Fibroblast of lung (primary cell): ENCODE measurements at places on chromosomes 1 and 21. TPM values are rescaled to one million over a fixed set of nuclear protein-coding genes. Genes with fewer than 3 reads are reported as not detected.

The DCDC2B gene
- not detected in 2 replicates for total RNA-seq

The KLF18 gene
- total RNA-seq: not detected in 2 replicates

The S100A2 gene
- total RNA-seq: 1.5 and 3.6 TPM in 2 replicates

The RNPC3 gene
- 4.6 and 5.6 TPM in 2 replicates for total RNA-seq

The VSIG8 gene
- under 0.01 TPM in 2 replicates for total RNA-seq

The RGS4 gene
- total RNA-seq: 36.5 and 63.3 TPM in 2 replicates

The FMO4 gene
- total RNA-seq: 4.6 and 7.3 TPM in 2 replicates

DNA sequence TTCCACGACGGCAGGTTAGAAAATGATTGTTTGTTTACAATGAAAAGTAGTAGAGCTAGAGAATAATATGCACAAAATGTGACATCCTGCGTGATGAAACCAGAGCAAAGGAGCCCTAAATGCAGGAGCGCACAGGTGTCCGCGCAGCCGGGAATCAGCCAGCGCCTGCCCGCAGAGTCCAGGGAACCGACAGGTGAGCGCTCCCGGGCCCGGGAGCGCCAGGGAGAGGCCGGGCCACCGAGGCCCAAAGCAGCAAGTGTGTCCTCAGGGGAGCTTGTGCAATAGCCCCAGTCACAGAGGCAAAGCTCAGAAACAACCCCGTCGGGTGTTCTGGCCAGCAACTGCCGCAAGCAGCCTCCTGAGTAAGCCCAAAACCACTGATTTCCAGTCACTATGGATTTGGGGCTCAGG is 789 bp upstream of the GALE start:
- no peaks in the 10 kb centered on the region for H3K27me3 ChIP-seq
- H3K4me1 ChIP-seq: peaks cover 8% of the 10 kb centered on the region
- H3K4me3 ChIP-seq: peak overlapping the region; percentile 81
- H3K36me3 ChIP-seq: peaks cover 9% of the 10 kb centered on the region
- no peak for DNase-seq
- peak overlapping the region; percentile 63 for H3K27ac ChIP-seq

DNA sequence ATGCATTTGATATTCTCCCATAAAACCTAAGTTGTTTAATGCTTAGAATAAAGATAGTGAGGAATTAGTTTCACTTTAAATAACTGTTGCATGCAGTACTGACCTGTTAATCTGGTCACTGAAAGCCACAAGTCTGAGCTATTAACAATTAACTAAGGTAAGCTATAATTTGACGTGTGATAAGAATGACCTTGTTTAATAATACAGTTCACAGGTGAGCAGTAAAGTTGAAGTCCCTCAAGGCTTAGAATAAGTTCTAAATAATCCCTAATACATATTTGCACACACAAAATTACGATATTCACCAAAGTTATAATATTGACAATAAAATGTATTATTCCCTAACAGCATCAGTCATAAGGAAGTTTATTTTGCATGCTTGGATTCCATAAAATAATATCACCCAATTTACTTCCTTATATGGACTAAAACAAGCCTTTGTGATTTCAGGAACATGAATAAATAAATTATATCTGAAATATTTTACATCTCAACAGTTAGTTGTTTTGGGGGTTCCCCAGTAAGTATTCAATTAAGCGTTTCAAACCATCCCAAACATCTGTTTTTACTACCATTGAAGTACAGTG is 70.6 kb upstream of the CHRM3 start:
- no peaks in the 10 kb centered on the region for H3K4me1 ChIP-seq
- H3K27ac ChIP-seq: no peak overlapping the region
- DNase-seq: no peak
- H3K4me3 ChIP-seq: no peak overlapping the region
- no peaks in the 10 kb centered on the region for H3K36me3 ChIP-seq

- peak within 1 kb of the TSS; percentile 71 for H3K27ac ChIP-seq
- DNase-seq: peak; percentile 37
- H3K36me3 ChIP-seq: no peaks in the 10 kb centered on the region
- peak within 1 kb of the TSS; percentile 62 for H3K4me3 ChIP-seq
- H3K27me3 ChIP-seq: no peaks in the 10 kb centered on the region
- no peaks in the 10 kb centered on the region for H3K4me1 ChIP-seq
Measured at GRCh38 chr1:13699936-13700520, at the start of gene PRDM2. Gene PRDM2, plus strand, starts transcription at chr1:13700188. Its CDS starts 15,418 bp downstream, at chr1:13715606.

DNA sequence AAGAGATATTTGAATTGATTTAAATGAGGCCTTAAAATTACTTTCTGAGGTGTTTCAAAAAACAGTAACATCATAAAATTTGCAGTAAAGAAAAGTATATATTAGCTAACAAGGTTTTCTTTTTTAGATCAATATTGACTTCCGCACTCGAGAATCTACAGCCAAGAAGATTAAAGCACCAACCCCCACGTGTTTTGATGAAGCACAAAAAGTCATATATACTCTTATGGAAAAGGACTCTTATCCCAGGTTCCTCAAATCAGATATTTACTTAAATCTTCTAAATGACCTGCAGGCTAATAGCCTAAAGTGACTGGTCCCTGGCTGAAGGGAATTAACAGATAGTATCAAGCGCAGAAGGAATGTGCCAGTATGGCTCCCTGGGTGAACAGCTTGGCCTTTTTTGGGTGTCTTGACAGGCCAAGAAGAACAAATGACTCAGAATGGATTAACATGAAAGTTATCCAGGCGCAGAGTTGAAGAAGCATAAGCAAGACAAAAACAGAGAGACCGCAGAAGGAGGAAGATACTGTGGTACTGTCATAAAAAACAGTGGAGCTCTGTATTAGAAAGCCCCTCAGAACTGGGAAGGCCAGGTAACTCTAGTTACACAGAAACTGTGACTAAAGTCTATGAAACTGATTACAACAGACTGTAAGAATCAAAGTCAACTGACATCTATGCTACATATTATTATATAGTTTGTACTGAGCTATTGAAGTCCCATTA is 3.6 kb downstream of the RGS1 start:
- no peaks in the 10 kb centered on the region for H3K4me1 ChIP-seq
- H3K27me3 ChIP-seq: no peaks in the 10 kb centered on the region
- no peak overlapping the region for H3K4me3 ChIP-seq
- no peaks in the 10 kb centered on the region for H3K36me3 ChIP-seq
- peak; percentile 53 for DNase-seq

- H3K27ac ChIP-seq: no peak overlapping the region
- H3K4me3 ChIP-seq: no peak overlapping the region
- H3K27me3 ChIP-seq: no peaks in the 10 kb centered on the region
- no peak for DNase-seq
- no peaks in the 10 kb centered on the region for H3K4me1 ChIP-seq
Measured at GRCh38 chr1:151478140-151478812, 19.0 kb upstream of the POGZ start.

GRCh38 chr1:107575226-107575625 is 389.8 kb downstream of the VAV3 start:
- H3K4me3 ChIP-seq: no peak overlapping the region
- no peak overlapping the region for H3K27ac ChIP-seq
- no peaks in the 10 kb centered on the region for H3K36me3 ChIP-seq
- no peaks in the 10 kb centered on the region for H3K4me1 ChIP-seq

GRCh38 chr1:47688461-47689296 is 250.8 kb downstream of the FOXD2 start:
- no peaks in the 10 kb centered on the region for H3K27me3 ChIP-seq
- DNase-seq: no peak
- no peak overlapping the region for H3K4me3 ChIP-seq
- no peaks in the 10 kb centered on the region for H3K36me3 ChIP-seq
- H3K4me1 ChIP-seq: no peaks in the 10 kb centered on the region

GRCh38 chr1:237913345-237913744 is 22.6 kb upstream of the ZP4 start:
- no peaks in the 10 kb centered on the region for H3K4me1 ChIP-seq
- no peaks in the 10 kb centered on the region for H3K36me3 ChIP-seq
- no peak overlapping the region for H3K4me3 ChIP-seq
- no peak for DNase-seq
- H3K27me3 ChIP-seq: no peaks in the 10 kb centered on the region
- H3K27ac ChIP-seq: no peak overlapping the region

GRCh38 chr1:1260843-1261560 is 12.7 kb downstream of the UBE2J2 start:
- no peak overlapping the region for H3K4me3 ChIP-seq
- H3K36me3 ChIP-seq: peaks cover 31% of the 10 kb centered on the region
- H3K27ac ChIP-seq: peak overlapping the region; percentile 5
- peaks cover 17% of the 10 kb centered on the region for H3K4me1 ChIP-seq

GRCh38 chr1:210413951-210414350 is 85.2 kb downstream of the HHAT start:
- no peak overlapping the region for H3K27ac ChIP-seq
- no peak for DNase-seq
- no peaks in the 10 kb centered on the region for H3K36me3 ChIP-seq
- no peaks in the 10 kb centered on the region for H3K4me1 ChIP-seq
- H3K4me3 ChIP-seq: no peak overlapping the region
- no peaks in the 10 kb centered on the region for H3K27me3 ChIP-seq

DNA sequence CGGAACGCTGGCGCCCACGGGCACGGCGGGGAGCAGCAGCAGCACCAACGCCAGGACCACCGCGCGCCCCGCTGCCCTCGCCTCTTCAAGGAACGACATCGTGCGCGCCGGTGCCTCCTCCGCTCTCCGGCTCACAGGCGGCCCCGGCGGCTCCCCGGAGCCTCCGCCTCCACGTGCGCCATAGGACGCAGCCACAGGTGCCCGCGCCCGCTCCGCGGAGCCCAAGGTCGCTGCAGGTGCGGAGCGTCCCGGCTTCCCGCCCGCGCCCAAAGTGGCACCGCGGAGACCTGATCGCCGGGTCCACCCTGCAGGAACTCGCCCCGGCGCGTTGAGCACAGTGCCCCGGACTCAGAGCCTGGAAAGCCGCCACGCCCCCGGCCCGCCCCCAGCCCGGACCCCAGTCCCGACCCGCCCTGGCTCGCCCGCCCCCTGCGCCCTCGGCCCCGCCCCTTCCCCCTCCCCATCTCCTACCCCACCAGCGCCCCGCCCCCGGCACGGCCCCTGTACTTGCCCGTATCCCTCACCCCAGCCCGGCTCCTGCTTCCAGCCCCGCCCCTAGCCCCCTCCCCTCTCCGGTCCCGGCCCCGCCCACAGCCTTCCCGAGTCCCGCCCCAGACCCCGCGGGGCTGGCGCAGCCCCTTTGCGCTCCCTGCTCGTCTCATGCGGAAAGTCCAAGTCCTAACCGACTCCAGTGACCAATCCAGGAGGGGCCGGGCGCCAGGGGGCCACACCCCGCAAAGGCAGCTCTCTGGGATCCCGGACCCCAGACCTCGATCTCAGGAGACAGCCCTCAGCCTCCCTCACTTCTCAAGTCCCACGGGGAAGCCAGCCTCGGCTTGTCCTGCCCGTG is at the start of gene MEGF6:
TSS of gene MEGF6 (minus strand) at position 339 of the 850 bp plus-strand sequence. CDS start at position 99, 240 bp downstream.
- H3K27me3 ChIP-seq: peaks cover 7% of the 10 kb centered on the region
- no peaks in the 10 kb centered on the region for H3K36me3 ChIP-seq
- no peaks in the 10 kb centered on the region for H3K4me1 ChIP-seq

GRCh38 chr1:24415910-24416665 is 486 bp downstream of the NIPAL3 start:
- no peaks in the 10 kb centered on the region for H3K27me3 ChIP-seq
- no peak for DNase-seq
- H3K36me3 ChIP-seq: peaks cover 1% of the 10 kb centered on the region
- peak overlapping the region; percentile 95 for H3K4me3 ChIP-seq

DNA sequence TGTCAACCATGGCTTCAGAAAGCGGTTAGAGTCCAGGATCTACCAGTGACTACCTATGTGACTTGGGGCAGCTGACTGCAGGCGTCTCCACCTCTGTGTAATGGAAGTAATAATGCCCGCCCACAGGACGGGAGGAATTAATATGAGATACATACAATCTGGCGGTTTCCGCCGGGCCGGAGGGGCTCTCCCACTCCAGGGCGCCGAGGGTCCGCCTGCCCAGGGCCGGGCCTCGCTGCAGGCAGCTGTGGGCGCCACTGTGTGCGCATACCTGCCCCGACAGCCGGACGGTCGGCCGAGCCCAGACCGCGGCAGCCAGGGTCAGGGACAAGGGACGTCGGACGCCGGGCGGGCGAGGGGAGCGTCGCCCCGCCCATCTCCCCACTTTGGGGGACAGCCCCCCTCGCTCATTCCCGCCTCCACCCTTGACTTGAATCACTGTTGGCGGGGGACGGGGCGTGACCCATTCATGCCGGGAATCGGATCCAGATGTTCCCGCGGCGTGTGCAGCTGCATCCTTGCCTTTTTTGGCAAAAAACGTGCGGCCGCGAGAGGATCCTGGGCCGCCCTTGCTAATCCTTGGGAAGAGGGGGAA is 6.0 kb upstream of the SF3A3 start:
- H3K4me1 ChIP-seq: peaks cover 47% of the 10 kb centered on the region
- peaks cover 23% of the 10 kb centered on the region for H3K36me3 ChIP-seq
- H3K27me3 ChIP-seq: no peaks in the 10 kb centered on the region
- DNase-seq: peak; percentile 82
- peak overlapping the region; percentile 45 for H3K4me3 ChIP-seq
- peak overlapping the region; percentile 84 for H3K27ac ChIP-seq

DNA sequence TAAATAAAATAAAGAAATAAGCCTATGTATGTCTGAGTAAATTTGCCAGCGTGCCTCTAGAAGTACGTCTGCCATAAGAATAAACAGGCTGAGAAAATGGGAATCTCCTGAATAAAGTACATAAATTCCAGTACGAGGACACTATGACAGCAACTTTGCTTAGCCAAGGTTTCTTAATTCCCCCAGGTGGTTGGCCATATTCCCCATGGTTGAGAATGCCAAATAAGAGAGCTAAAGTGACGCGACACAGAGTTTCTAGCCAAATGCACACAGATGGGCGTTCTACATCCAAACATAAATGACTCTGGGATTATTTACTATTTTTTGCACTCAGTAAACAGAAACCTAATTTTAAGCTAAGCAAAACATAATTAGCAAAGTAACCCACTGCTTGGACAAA is 19.5 kb downstream of the KCNH1 start:
- H3K36me3 ChIP-seq: no peaks in the 10 kb centered on the region
- no peaks in the 10 kb centered on the region for H3K27me3 ChIP-seq
- H3K4me3 ChIP-seq: no peak overlapping the region
- H3K27ac ChIP-seq: no peak overlapping the region

DNA sequence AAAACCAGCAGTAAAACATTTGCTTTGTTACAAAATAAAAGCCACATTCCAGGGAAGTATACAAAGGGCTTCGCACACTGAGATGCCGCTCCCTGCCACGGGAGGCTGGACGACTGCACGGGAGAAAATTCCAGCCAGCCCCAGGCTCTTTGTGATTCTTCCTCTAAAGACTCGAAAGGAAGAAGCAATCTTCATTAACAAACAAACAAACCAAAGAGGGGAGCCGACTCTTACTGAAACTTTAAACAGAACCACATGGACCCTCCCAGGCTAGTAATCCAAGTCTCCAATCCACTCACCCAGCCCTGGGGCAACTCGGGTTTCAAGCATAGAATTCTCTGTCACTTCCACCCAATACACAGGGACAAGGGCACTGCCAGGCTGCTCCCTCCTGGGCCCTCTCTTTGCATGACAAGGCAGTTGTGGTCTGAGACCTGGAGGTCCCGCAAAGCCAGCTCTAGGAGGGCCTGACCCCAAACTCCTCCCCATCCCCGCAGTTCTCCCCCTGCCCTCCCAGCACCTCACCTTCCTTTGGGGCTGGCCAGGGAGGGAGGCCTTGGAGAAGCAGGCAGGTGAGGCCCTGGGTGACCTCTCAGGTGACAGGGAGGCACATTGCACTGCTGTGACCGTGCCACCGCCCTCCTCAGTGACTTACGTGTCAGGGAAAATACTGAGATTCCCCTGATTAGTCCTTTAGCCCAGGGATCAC is 26.6 kb upstream of the COL18A1 start:
- no peak overlapping the region for H3K27ac ChIP-seq
- no peaks in the 10 kb centered on the region for H3K27me3 ChIP-seq
- H3K4me1 ChIP-seq: peaks cover 2% of the 10 kb centered on the region
- no peak overlapping the region for H3K4me3 ChIP-seq
- DNase-seq: peak; percentile 37
- H3K36me3 ChIP-seq: no peaks in the 10 kb centered on the region
